AG04449 (cell line): ENCODE measurements at places on chromosomes 5 and 9.

DNA sequence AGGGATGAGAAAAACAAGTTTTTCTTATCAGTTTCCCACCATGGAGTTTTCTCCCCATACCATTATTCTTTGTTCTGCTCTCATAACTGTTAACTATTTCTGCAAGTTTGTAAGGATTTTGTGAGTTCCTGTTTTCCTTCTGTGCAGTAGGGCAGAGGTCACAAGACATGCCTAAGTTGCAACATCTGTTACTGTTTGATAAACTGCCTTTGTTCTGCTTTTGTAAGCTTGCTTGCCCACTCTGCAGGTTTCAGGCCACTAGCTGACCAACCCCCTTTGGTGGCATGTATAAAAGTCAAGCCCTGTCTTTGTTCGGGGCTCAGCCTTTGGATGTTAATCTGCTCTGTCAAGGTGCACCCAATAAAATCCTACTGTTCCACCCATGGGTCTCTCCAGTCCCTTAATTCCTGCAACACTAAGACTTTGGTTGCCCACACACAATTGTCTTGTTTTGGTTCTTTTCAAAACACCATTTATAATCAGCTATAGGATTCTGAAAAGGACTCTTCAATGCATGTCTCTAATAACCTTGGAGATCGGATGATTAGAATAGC lies 545.4 kb downstream of the CDH9 start:
- no peak for DNase-seq

GRCh38 chr9:15361737-15362136 lies 54.7 kb upstream of the TTC39B start:
- DNase-seq: no peak

GRCh38 chr5:154095904-154096303 lies 57.1 kb downstream of the MFAP3 start:
- no peak for DNase-seq

DNA sequence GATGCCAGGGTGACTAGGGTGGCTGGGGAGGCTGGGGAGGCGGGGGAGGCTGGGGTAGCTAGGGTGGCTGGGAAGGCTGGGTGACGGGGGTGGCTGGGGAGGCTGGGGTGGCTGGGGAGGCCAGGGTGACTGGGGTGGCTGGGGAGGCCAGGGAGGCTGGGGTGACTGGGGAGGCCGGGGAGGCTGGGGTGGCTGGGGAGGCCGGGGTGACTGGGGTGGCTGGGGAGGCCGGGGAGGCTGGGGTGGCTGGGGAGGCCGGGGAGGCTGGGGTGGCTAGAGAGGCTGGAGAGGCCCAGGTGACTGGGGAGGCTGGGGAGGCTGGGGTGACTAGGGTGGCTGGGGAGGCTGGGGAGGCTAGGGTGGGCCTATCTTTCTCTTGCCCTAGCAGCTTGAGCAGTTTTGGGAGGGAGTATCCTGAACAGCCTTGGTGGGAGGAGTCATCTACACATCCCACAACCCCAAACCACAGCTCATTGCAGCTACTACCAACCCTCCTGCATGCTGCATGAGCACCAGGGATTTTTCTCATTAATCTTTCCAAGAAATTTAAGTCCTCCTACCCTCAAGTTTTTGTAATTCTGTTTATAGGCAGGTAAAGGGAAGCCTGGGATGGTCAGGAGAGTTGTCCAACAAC lies 203.2 kb upstream of the IRX1 start:
- DNase-seq: no peak

- no peak for DNase-seq
Measured at GRCh38 chr9:98247831-98248657, 7.4 kb downstream of the TBC1D2 start.

GRCh38 chr5:108564441-108564840 lies 182.5 kb upstream of the FBXL17 start:
- DNase-seq: no peak
